ENCODE measurements at places on chromosomes 7 and 10. TPM values are rescaled to one million over a fixed set of nuclear protein-coding genes. Genes with fewer than 3 reads are reported as not detected.

ACBD7 gene
- 0.80 TPM for total RNA-seq

IFIT3 gene
- 5.9 TPM for total RNA-seq

TMEM213 gene
- total RNA-seq = not detected

SDK1 gene
- 0.27 TPM for total RNA-seq

SRRM3 gene
- total RNA-seq = 10.0 TPM
